Thoracic aorta (tissue), 2 donors: ENCODE measurements at places on chromosomes 5 and 9. TPM values are rescaled to one million over a fixed set of nuclear protein-coding genes. Genes with fewer than 3 reads are reported as not detected.

DNA sequence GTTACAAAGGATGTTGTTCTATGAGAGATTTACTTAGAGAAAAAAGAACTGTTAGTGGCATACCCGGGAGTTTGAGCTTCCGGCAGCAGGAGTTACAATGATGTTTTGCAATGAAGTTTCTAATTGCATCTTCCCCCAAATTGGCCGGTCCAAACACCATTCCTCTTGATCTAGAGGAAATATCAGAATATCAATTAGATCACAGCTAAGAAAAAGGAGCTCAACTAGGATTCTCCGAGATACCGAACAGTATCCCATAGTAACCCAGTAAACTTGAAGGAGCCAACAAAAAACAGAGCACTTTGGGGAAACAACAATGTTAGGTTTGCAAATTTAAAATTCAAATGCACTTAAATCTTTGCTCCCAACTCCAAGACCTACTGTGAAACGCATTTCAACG is 159.5 kb downstream of the TRPM6 start:
- H3K4me3 ChIP-seq: no peak overlapping the region
- no peaks in the 10 kb centered on the region for H3K27me3 ChIP-seq
- H3K4me1 ChIP-seq: no peaks in the 10 kb centered on the region
- no peak for DNase-seq
- no peaks in the 10 kb centered on the region for H3K36me3 ChIP-seq

Gene THBS4
- total RNA-seq: 13.5 TPM

GRCh38 chr5:158172005-158172404 is 313.1 kb upstream of the CLINT1 start:
- DNase-seq: no peak
- H3K27ac ChIP-seq: no peak overlapping the region
- H3K36me3 ChIP-seq: no peaks in the 10 kb centered on the region

Gene PCDHAC1
- total RNA-seq: 1.2 TPM

Gene KLHL3
- total RNA-seq: 12.8 TPM

DNA sequence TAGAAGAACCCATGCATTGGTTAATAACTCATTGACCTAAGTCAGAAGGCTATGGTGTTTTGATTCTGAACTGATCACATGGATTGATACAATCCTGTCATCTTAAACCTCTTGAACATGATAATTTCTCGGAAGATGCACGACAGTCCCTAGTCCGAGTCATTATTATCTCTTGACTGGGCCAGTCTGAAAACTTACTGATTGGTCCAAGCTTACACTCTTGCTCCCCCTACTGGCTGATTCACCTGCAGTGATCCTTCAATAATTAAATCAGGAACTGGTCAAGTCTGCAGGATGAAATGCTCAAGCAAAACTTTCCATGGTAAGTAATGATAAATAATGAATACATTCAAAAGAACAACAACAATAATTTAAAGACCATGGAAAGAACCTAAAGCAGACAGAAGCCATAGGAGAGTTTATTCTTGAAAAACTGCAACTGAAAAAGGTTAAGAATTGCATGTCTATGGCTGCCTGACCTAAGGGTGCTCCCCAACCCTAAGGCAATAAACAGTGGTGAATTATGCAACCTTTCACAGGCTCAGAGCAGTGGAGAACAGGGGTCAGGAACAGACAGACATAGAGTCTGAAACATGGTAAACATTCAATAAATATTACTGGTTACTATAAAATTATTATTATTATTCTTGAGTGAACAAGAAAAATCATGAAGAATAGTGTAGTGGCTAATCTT is 79.3 kb downstream of the BRINP1 start:
- H3K36me3 ChIP-seq: no peaks in the 10 kb centered on the region
- H3K27ac ChIP-seq: no peak overlapping the region
- H3K4me3 ChIP-seq: no peak overlapping the region
- DNase-seq: no peak
- H3K27me3 ChIP-seq: no peaks in the 10 kb centered on the region
- H3K4me1 ChIP-seq: no peaks in the 10 kb centered on the region

DNA sequence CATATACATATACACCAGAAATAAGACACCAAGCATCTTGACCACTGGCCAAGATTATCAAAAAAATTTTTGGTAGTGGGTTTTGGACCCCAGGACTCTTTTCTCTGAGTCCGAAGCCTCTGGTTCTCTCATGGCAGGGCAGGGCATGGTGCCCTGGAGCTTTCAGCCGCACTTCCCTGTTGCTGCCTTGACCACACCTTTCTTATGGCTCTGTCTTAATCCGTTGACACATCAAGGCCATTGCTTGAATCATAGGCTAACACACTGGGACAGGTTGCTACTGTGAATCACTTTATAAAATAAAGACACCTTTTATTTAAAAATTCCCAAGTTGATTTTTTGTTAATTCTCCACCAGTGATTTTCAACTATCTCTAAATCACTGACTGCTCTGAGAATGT is 45.4 kb upstream of the CAST start:
- H3K27me3 ChIP-seq: no peaks in the 10 kb centered on the region
- no peaks in the 10 kb centered on the region for H3K36me3 ChIP-seq
- H3K4me1 ChIP-seq: peaks cover 9% of the 10 kb centered on the region
- H3K27ac ChIP-seq: no peak overlapping the region

Gene SPAAR
- total RNA-seq: 4.9 TPM

DNA sequence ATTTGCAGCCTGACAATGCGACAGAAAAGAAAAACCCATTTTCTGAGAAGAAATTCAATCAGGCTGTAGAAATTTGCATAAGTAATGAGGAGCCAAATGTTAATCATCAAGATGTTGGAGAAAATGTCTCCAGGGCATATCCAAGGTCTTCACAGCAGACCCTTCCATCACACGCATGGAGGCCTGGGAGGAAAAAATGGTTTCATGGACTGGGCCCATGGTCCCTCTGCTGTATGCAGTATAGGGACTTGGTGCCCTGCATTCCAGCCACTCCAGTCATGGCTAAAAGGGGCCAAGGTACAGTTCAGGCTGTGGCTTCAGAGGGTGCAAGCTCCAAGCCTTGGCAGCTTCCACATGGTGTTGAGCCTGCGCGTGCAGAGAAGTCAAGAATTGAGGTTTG is 73.3 kb downstream of the CCDC192 start:
- H3K27ac ChIP-seq: no peak overlapping the region
- H3K4me3 ChIP-seq: no peak overlapping the region
- DNase-seq: no peak
- H3K4me1 ChIP-seq: no peaks in the 10 kb centered on the region

Gene CORO2A
- 1.2 TPM for total RNA-seq

- no peaks in the 10 kb centered on the region for H3K27me3 ChIP-seq
- H3K4me1 ChIP-seq: no peaks in the 10 kb centered on the region
- no peak for DNase-seq
- no peak overlapping the region for H3K27ac ChIP-seq
- H3K36me3 ChIP-seq: no peaks in the 10 kb centered on the region
- H3K4me3 ChIP-seq: no peak overlapping the region
These were observed 294.2 kb upstream of the PTGER4 start for GRCh38 chr5:40385544-40385943.

DNA sequence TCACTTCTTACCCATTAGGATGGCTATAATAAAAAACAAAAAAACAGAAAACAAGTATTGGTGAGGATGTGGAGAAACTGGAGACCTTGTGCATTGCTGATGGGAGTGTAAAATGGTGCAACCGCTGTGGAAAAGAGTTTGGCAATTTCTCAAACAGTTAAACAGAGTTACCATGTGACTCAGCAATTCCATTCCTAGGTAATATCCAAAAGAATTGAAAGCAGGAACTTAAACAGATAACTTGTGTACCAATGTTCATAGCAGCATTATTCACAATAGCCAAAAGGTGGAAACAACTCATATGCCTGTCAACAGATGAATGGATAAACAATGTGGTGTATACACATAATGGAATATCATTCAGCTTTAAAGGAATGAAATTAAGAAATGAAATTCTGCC is 28.9 kb downstream of the DCP2 start:
- H3K4me1 ChIP-seq: no peaks in the 10 kb centered on the region
- H3K36me3 ChIP-seq: peaks cover 10% of the 10 kb centered on the region
- no peak overlapping the region for H3K4me3 ChIP-seq
- H3K27ac ChIP-seq: no peak overlapping the region
- H3K27me3 ChIP-seq: no peaks in the 10 kb centered on the region

Gene SLC6A18
- total RNA-seq: not detected

Gene PCDHGB2
- total RNA-seq: 13.4 TPM

GRCh38 chr5:149365418-149365817 is 7.6 kb downstream of the PCYOX1L start:
- H3K4me3 ChIP-seq: no peak overlapping the region
- H3K36me3 ChIP-seq: no peaks in the 10 kb centered on the region
- H3K4me1 ChIP-seq: peaks cover 34% of the 10 kb centered on the region
- no peaks in the 10 kb centered on the region for H3K27me3 ChIP-seq
- DNase-seq: no peak

Gene FBP1
- total RNA-seq: 3.8 TPM

Gene EDIL3
- 170 TPM for total RNA-seq

- peaks cover 24% of the 10 kb centered on the region for H3K4me1 ChIP-seq
- no peak overlapping the region for H3K4me3 ChIP-seq
- no peak for DNase-seq
- no peaks in the 10 kb centered on the region for H3K27me3 ChIP-seq
- no peaks in the 10 kb centered on the region for H3K36me3 ChIP-seq
These were observed 148.4 kb downstream of the C5orf15 start for GRCh38 chr5:133819977-133820471.

Gene SV2C
- total RNA-seq: 0.14 TPM

DNA sequence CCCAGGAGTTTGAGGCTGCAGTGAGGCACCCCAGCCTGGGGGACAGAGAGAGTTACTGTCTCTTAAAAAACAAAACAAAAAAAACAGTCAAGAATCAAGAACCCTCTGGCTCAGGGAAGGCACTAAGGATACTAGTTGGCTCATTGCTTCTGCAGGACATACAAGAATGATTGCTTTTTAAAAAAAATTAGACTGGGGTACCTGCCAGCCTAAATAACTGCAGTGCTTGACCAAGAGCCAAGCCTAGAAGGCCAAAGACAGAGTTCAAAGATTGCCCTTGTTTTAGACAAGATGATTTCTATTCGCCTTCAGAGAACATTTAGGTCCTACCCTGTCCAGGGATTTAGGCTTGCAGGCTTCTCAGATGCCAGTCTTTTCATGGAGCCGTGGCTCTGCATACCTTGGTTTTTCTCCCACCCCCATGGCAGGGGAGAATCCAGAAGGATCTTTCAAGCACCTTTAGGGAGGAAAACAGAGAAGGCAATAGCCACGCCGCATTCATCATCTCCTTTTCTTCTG is 93.7 kb upstream of the IL6ST start:
- peaks cover 7% of the 10 kb centered on the region for H3K4me1 ChIP-seq
- DNase-seq: no peak
- H3K36me3 ChIP-seq: no peaks in the 10 kb centered on the region
- no peak overlapping the region for H3K4me3 ChIP-seq
- no peaks in the 10 kb centered on the region for H3K27me3 ChIP-seq

DNA sequence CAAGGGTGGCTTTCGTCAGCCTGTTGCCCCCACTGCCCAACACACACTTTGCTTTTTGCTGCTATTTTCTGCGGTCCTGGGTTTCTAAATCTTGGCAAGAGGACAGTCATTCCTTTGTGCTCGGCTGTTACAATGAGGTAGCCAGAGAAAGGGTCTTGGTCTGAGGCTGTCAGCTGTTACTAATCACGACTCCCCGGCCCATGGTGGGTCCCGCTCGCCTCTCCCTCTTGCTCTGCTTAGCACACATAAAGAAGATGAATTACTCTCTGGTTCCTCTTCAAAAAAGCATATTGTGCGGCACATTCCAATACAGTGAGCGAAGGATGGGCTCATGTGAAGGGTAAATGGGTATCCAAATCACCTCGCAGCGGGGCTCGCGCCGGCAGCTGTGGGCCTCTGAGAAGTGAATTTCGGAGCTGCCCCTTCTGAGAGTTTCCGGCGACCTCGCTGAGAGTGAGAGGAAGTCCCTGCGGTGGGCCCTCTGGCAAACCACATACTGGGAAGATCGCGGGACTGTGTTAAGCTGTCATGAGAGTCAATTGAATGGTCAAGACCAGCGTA is 56.0 kb downstream of the SLC1A3 start:
- no peak for DNase-seq
- no peaks in the 10 kb centered on the region for H3K27me3 ChIP-seq
- H3K27ac ChIP-seq: no peak overlapping the region
- no peak overlapping the region for H3K4me3 ChIP-seq
- no peaks in the 10 kb centered on the region for H3K36me3 ChIP-seq
- H3K4me1 ChIP-seq: peaks cover 5% of the 10 kb centered on the region

Gene OLFML2A
- total RNA-seq: 6.7 TPM

DNA sequence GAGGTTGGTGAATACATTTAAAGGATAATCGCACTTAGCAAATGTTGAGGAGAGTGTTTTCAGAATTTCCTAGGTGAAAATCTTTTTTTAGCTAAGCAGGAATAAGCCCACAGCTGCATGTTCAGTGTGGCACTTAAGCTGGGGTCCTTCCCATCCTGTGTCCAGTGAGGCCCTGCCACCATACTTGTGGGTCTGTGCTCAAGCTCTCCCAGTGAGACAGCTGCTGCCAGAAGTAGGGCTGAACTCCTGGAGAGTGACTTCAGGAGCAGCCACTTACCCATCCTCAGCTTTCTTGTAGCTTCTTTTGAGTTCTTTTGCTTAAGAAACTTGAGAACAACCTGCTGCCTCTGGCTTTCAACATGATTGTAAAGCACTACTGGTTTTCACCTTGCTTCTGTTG is 110.0 kb upstream of the DHFR start:
- H3K27me3 ChIP-seq: no peaks in the 10 kb centered on the region
- H3K4me3 ChIP-seq: no peak overlapping the region
- no peaks in the 10 kb centered on the region for H3K4me1 ChIP-seq
- DNase-seq: no peak
- H3K36me3 ChIP-seq: peaks cover 4% of the 10 kb centered on the region

GRCh38 chr5:144125163-144125726 is 45.2 kb downstream of the YIPF5 start:
- no peaks in the 10 kb centered on the region for H3K27me3 ChIP-seq
- no peak overlapping the region for H3K4me3 ChIP-seq
- H3K36me3 ChIP-seq: no peaks in the 10 kb centered on the region
- no peak for DNase-seq

DNA sequence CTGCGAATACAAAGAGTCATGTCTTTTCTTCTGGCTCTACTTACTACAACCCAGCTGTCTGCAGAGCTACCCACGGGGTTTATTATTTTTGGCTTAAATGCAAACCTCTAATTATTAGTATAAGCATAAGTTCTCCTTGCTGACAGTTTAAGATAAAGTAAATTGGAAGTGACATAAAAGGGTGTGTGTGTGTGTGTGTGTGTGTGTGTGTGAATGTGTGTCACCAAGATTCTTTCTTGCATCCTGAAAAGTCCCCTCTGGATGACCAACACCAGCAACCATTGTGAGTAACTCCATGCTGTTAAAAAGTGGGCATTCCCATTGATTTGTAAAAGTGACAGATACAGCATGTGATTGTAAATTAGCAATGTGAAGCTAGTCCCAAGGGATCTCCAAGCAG is 803.8 kb upstream of the ZNF608 start:
- DNase-seq: no peak
- H3K4me3 ChIP-seq: no peak overlapping the region
- H3K27me3 ChIP-seq: no peaks in the 10 kb centered on the region
- no peaks in the 10 kb centered on the region for H3K36me3 ChIP-seq
- no peak overlapping the region for H3K27ac ChIP-seq

GRCh38 chr9:117060963-117061362 is 353.9 kb downstream of the ASTN2 start:
- no peaks in the 10 kb centered on the region for H3K27me3 ChIP-seq
- no peak overlapping the region for H3K4me3 ChIP-seq
- H3K4me1 ChIP-seq: no peaks in the 10 kb centered on the region
- no peak overlapping the region for H3K27ac ChIP-seq
- DNase-seq: no peak

- H3K27ac ChIP-seq: no peak overlapping the region
- DNase-seq: peak; percentile 25
- peak overlapping the region; percentile 87 for H3K4me3 ChIP-seq
These were observed 139.2 kb upstream of the PALM2AKAP2 start for GRCh38 chr9:109640580-109641371.
